ENCODE measurements at places on chromosomes 11 and 22. TPM values are rescaled to one million over a fixed set of nuclear protein-coding genes. Genes with fewer than 3 reads are reported as not detected.

The IGSF22 gene
- total RNA-seq: 1.00 TPM

The SPON1 gene
- 123 TPM for total RNA-seq

The SIPA1 gene
- 54.5 TPM for total RNA-seq

The CD248 gene
- 810 TPM for total RNA-seq

The PLAAT5 gene
- 39.8 TPM for total RNA-seq

The TEAD1 gene
- total RNA-seq: 150 TPM

The OR4D5 gene
- not detected for total RNA-seq

The MYEOV gene
- 31.4 TPM for total RNA-seq

The F2 gene
- total RNA-seq: not detected

The PAFAH1B2 gene
- total RNA-seq: 110 TPM

The RFPL3 gene
- not detected for total RNA-seq

The FAM83F gene
- total RNA-seq: 0.87 TPM

The DBX1 gene
- total RNA-seq: not detected

The TCN2 gene
- total RNA-seq: 46.5 TPM

The MS4A3 gene
- not detected for total RNA-seq

The KRTAP5-7 gene
- 0.39 TPM for total RNA-seq

The CASP4 gene
- 75.8 TPM for total RNA-seq

The SGSM1 gene
- 0.16 TPM for total RNA-seq

The PDE2A gene
- 125 TPM for total RNA-seq

The KRTAP5-1 gene
- not detected for total RNA-seq

The CNIH2 gene
- 0.55 TPM for total RNA-seq

The OR5B21 gene
- total RNA-seq: not detected

The ZFPL1 gene
- 32.1 TPM for total RNA-seq

The PHF21B gene
- not detected for total RNA-seq

The MISFA gene
- 3.7 TPM for total RNA-seq

The PRR33 gene
- total RNA-seq: not detected

The IGSF9B gene
- total RNA-seq: 3.0 TPM

The UCP3 gene
- 2.7 TPM for total RNA-seq

The CRYBA4 gene
- total RNA-seq: not detected

The OR4A15 gene
- total RNA-seq: not detected

The CCDC89 gene
- total RNA-seq: 0.84 TPM

The MYRF gene
- 0.42 TPM for total RNA-seq

The TRPC6 gene
- total RNA-seq: 2.6 TPM

The PVALB gene
- total RNA-seq: not detected

The P2RX6 gene
- total RNA-seq: 1.2 TPM

The CRACR2B gene
- total RNA-seq: 6.8 TPM

The ADAMTS15 gene
- 61.2 TPM for total RNA-seq

The MEN1 gene
- 18.5 TPM for total RNA-seq

The TMEM151A gene
- 0.19 TPM for total RNA-seq

The PAAF1 gene
- 12.8 TPM for total RNA-seq

The HBG1 gene
- not detected for total RNA-seq

The SLC22A6 gene
- not detected for total RNA-seq

The MPST gene
- total RNA-seq: 63.8 TPM

The STIP1 gene
- 113 TPM for total RNA-seq

The IL18 gene
- 14.7 TPM for total RNA-seq

The SHANK3 gene
- total RNA-seq: 95.7 TPM

The OR8K1 gene
- total RNA-seq: not detected

The TTC17 gene
- 69.3 TPM for total RNA-seq

The RIMBP3B gene
- 0.06 TPM for total RNA-seq

The RIBC2 gene
- not detected for total RNA-seq

The CDC42BPG gene
- 0.55 TPM for total RNA-seq

The LSP1 gene
- total RNA-seq: 46.4 TPM

The MGAT3 gene
- total RNA-seq: 43.8 TPM

The CFAP300 gene
- 3.0 TPM for total RNA-seq

The LGR4 gene
- total RNA-seq: 50.6 TPM

The OR51E2 gene
- not detected for total RNA-seq

All from mesenteric fat pad (tissue), 1 donor.